ENCODE measurements at places on chromosomes 13 and 19.

DNA sequence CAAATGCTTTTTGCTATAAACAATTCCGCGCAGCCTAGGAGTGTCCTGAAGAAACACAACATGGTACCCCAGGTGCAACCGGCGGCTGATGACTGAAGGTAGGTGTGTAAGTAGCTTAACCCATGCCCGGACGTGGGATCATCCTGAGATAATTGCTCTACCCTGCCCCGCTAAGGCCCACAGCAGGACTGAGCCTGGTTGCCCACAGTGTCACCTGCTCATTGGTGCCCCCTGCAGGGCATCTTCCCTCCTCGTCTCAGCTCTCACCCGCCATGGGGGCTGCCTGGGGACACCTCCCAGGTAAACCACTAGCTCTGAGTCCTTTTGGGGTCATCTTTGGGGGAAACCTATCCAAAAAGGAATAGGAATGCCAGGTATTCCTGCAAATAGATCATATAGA is 22.3 kb downstream of the TMEM161A start:
- no peak for DNase-seq

- DNase-seq, result no peak
Observed at GRCh38 chr19:2538096-2538757, 62.3 kb downstream of the GADD45B start.

DNA sequence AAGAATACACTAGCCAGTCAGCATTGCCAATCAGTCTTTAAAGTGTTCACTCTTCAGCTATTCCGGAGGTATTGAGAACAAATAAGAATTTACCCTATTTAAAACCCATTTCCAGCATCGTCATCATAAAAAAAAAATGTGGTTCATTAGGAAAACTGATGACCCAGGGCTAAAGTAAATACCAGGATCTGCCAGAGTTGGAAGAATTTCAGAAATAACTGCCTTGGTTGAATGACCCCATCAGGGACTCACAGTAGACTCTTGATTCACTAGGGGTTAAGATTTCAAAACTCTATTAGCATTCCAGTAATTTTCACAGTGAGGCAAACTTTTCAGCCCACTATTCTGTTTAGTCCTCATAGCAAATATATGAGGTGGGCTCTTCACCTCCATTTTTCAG is 377.0 kb downstream of the ITGBL1 start:
- DNase-seq, result peak; percentile 31

DNA sequence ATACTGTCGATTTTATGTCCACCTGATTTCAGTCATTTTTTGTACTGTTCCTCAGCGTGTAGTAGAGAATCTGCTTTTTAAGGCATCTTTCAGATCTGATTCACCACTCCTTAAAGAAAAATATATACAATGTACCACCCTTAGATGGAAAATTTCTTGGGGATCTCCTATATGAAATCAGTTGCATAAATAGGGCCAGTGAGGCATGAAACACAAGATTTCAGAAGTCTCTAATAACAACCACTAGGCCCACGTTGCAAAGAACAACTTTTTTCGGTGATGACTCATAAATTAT is 1.4 kb downstream of the USP12 start:
- DNase-seq, result peak; percentile 69

DNA sequence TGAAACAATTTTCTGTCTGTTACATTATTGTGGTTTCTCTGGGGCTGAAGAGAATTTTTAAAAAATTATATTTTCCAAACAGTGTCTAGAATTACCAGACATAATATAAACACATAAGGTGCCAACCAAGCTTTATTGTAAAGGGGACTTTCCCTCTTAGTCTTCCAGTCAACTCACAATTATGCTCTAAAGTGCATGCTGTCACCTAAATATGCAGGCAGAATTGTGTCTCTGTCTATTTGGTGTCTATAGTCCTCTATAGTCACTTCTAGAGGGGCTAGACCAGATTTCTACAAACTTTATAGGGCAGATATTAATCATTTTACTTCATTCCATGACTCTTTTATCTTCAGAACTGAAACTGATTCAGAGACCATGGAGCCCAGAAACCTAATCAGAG is 12.8 kb downstream of the ZNF254 start:
- no peak for DNase-seq

DNA sequence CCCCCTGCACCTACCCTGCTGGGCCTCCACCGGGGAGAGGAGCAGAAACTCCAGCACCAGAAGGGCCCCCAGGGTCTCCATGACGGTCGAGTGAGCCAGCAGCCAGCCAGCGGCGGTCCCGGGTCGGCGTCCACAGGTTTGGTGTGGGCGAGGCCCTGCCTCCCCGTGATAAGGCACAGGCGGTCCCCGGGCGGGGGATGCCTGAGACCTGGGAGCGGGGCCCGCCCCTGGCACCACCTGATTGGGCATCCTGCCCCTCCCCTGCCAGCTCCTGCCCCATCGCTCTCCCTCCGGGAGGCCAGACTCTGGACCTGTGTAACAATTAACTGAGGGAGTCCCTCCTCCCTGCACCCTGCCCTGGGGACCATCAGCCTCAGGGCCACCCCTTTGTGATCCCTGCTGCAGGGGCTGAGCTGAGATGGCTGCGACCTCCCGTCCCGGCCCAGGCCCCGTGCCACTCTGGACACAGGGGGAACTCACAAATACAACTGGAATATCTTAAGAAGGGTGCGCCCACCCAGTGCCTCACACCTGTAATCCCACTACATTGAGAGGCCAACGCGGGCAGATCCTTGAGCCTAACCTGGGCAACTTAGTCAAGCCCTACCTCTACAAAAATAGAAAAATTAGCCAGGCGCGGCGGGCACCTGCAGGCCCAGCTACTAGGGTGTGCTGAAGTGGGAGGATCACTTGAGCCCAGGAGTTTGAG is at the start of gene SMIM24:
Gene SMIM24 (minus strand): TSS at position 143 of the 709 bp plus-strand sequence. CDS start 62 bp downstream, at position 81.
- no peak for DNase-seq

GRCh38 chr19:14315433-14315832 is 65.8 kb upstream of the ADGRE5 start:
- no peak for DNase-seq

- no peak for DNase-seq
Observed at GRCh38 chr19:13597640-13598039, 91.4 kb upstream of the CACNA1A start.

DNA sequence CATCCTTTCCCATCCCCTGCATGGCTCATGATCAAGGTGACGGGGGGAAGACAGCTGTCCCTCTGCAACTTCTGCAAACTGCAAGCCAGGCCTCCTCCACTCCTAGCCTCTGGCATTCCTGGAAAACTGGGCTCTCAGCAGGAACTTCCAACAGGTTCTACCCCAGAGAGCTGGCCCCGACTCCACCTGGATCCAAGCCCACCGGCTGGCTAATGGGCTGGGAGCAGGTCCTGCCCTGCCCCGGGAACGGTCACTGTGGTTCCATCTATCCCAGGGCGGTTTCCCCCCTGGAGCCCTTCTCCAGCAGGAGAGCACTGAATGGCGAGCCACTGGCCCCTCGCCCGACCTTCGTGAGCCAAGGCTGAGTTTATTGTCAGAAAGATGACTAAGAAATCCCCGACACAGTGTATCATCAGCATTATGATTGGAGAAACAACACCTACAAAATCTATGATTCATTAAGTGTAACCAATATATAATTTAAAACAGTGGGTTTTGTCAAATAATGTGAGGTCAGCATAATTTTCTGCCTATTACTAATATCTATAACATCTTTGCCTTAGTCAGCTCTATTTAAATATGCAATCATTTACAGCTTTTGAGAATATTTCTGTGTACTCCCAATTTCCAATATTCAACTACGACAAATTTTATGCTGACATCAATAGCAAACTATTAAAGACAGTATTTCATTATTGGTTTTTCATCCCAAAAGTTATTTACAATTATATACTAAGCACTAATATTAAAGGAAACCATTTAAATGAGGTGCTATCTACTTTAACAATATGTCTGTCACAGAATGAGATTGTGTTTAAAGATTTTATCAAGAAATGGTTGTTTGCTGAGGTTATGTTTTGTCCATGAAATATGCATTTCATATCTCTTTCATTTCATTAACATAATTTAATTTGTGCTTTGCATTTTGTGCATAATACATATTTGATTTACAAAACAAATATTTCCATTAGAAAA is 133.0 kb downstream of the URI1 start:
- DNase-seq, result no peak

GRCh38 chr19:5434970-5435641 is 20.1 kb upstream of the ZNRF4 start:
- DNase-seq, result no peak

DNA sequence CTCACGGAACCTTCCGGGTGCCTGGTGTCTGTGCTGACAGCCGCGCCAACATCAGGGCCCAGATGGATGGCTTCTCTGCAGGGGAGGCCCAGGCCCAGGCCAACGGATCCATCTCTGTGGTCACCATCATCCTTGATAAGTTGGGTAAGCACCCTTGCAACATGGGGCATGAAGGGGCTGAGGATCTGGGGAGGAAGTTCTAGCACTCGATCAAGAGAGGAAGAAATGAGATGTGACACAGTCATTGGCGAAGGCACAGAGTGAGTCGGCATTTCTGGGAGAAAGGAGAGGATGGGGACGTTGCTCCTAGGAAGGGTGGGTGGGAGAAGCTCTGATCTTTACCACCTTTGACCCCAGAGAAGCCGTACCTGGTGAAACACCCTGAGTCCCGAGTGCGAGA is 4.4 kb downstream of the CILP2 start:
- no peak for DNase-seq

- no peak for DNase-seq
Observed at GRCh38 chr19:40598918-40599307, 2.3 kb upstream of the LTBP4 start.

DNA sequence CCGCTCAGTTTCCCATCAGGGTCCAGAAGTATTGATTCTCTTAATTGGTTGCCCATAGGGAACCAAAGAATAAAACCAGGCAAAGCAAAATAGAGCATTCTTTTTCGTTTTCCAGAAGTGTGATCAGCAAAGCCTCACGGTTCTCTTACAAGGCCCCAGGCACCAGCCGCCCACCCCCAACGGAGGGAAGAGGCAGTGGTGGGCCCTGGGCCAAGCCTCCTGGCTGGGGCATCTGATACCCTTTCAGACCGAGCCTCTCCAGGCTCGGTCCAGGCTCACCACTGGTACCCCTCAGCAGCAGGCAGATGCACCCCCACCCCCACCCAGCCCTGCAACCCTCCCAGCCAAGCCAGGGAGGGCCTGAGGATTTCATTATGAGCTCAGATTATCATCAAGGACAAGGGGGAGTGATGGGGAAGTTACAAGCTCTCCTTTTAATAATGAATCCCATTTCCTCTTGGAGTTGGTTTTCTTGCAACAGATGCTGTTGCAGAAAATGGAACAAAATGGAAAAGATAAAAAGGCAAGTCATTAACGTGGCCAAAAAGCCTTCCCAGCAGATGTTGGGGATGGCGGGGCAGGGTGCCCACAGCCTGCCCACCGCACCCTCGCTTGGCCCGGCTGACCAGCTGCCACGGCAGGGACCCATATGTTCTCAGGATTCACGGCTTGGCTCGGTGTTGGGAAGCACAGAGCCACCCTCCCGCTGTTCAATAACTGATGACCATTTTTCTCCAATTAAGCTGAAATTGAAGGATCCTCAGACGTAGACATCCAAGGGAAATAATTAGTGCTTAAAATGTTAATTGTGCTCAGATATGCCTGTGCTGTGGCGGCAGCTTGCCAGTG is 45.9 kb upstream of the KCTD15 start:
- DNase-seq, result no peak

- DNase-seq, result no peak
Observed at GRCh38 chr13:23988546-23989122, 91.3 kb upstream of the C1QTNF9B start.

GRCh38 chr13:73069206-73069805 is 10.5 kb downstream of the KLF5 start:
- DNase-seq, result no peak

DNA sequence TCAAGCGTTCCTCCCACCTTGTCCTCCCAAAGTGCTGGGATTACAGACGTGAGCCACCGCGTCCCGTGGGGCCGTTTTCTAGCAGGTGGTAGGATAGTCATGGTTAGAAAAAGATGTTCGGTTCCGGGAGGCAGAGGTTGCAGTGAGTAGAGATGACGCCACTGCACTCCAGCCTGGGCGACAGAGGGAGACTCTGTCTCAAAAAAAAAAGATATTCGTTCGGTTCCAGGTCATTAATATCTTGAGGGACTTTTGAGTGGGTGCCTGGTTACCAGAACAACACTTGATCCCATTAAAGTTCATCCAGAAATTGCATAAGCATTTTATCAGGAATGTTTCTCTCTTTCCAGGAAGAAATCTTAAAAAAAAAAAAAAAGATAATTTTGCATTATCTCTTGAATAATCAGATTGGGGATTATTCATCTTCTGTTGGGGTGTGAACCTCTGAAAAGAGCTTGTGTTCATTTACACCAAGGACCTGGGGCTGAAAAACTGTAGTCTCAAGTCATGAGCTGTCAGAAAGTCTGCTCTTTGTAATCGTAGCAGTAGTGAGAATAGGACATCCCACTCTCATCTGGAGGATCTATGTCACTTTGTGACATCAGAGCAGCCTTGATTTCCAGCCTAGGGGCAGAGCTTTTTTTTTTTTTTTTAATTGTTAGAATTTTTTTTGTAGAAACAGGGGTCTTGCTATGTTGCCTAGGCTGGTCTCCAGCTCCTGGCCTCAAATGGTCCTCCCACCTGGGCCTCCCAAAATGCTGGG is 1.0 kb upstream of the ETHE1 start:
- no peak for DNase-seq

DNA sequence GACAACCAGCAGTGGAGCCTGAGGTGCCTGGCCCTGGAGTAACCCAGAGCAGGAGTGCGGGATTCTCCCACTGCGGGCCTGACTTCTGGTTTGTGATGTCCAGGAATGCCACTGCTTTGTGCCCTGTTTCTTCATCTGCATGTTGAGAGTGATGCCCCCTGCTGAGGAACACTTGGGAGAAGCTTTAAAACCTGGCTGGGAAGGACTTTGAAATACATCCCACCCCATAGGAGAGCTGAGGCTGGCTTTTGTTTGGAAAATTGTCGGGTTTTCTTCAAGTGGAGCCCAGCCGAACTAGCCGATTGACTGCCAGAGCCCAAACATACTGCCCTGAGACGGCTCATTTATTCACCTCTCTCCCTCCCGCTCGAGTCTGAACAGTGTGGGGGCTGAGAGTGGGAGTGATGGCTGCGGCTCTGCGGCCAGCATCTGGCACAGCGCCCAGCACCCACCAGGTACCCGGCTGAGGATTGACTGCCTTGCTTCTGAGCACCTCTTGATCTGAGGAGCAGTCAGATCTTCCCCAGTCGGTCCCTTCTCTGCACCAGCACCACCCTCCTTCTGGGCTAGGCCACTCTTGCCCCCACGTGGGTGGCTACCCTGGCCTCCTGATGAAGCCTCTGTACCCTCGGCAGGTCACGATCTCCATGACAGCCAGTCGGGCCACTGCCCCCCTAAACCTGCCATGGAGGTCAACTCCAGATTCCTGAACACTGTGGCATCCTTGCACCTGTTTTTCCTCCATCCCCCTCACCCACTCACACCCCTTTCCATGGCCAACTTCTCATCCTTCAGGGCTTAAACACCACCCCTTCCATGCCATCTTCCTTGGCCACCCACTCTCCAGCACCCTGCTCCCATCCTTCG is 148.9 kb downstream of the SIPA1L3 start:
- DNase-seq, result no peak
